Activated naive CD8-positive, alpha-beta T cell treated with anti-CD3 and anti-CD28 coated beads, Interleukin-2, amount 10 ng/mL, durations not matched to agents 7 days and 5 days (primary cell): ENCODE measurements at places on chromosomes 3 and 15. TPM values are rescaled to one million over a fixed set of nuclear protein-coding genes. Genes with fewer than 3 reads are reported as not detected.

Gene CAMP
- total RNA-seq = not detected

Gene HHLA2
- 4.0 TPM for total RNA-seq

Gene ROPN1
- total RNA-seq = not detected

Gene FBXL22
- total RNA-seq = 0.50 TPM

Gene RGMA
- total RNA-seq = not detected

Gene TIGIT
- total RNA-seq = 35.5 TPM

Gene CCDC71
- total RNA-seq = 27.5 TPM

Gene PHC3
- total RNA-seq = 94.9 TPM

DNA sequence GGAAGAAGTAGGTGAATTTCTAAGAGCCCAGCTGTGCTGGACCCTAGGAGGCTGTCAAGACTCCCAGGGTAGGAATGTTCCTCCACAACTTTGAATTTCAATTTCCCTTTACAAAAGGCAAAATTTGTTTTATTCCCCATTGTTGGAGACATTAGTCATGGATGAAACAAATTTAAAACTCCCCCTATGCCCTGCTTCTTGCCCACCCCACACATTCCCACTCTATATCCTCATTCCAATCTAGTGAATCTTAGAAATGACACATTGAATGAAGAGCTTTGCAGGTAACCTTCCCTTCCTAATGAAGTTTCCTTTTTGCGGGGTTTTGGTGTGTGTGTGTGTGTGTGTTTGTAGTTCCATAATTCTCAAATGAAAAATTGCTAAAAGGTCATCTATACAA is 72.6 kb downstream of the CCNL1 start:
- DNase-seq = no peak

- no peak for DNase-seq
Observed at GRCh38 chr3:171556574-171557145, 96.5 kb upstream of the TNIK start.

DNA sequence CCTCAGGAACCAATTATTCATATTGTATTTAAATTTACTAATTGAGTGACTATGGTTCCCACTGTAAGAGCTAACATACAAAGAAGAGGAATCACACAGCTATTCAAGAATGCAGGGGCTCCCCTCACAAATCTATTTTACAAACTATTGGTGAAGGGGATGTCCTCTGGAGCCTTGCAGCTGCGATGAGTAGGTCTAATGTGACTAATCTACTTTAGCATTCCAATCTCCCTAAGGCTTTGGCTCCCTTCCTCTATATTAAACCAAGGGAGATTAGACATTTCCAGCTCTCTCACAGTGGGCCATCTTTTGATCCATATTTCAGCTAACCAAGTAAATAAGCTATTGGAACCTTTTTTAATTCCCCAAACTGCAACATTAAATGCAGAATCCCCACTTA is 514.2 kb upstream of the BCHE start:
- DNase-seq = no peak

GRCh38 chr3:45031531-45031930 is 5.4 kb downstream of the CLEC3B start:
- no peak for DNase-seq

DNA sequence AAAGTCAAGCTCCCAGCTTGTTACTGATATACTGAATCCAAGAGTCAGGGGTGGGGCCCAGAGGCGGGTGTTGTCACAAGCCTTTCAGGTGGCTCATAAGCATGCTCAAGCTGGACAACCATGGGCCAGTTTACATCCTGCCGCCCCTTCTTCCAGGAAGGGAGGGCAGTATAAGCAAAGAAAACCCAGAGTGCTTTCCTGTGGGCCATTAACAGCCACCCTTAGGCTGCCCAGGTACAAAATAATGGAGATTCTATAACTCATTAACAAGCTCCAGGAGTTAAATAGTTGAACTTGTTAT is 183.2 kb downstream of the NTRK3 start:
- DNase-seq = no peak

- DNase-seq = no peak
Observed at GRCh38 chr3:114567771-114568170, 273.9 kb downstream of the TIGIT start.

- no peak for DNase-seq
Observed at GRCh38 chr3:48034000-48034516, 17.8 kb upstream of the MAP4 start.

GRCh38 chr3:124318014-124318413 is 326.1 kb upstream of the ROPN1 start:
- DNase-seq = no peak

GRCh38 chr15:64274341-64274950 is 81.5 kb downstream of the CSNK1G1 start:
- DNase-seq = no peak

DNA sequence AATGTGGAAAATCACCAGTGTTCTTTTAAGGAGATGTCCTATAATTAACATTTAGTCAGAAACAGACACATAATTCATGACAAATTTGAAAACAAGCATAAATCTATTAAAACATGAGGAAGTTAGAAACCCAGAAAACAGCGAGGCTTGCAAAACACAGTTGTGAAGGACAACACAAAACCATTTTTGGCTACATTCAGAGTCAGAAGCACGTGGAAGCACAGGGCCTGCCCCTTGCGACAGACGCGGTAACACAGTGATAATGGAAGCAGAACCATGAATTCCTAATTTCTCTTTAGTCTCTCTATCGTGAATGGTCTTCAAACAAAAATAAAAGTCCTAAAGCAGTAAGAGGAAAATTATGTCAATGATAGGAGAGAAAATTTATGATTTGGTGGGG is 12.2 kb downstream of the NCEH1 start:
- no peak for DNase-seq

DNA sequence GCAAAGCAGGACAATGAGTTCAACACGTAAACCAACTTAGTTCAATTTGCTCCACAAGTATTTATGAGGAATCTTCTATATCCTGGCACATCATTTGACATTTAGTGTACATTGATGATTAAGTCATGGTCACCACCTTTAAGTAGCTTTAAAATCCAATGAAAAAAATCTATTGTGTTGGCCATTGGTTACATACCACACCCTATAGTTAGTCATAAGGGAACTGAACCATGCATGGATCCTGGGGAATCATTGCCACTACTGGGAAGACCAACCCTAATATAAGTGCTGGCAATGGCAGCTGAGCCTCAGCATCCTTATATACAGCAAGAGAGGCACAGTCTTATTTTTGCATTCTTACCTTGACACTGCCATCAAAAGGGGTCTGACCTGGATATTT is 502.5 kb downstream of the MECOM start:
- no peak for DNase-seq

- DNase-seq = no peak
Observed at GRCh38 chr3:4746241-4746958, 232.8 kb upstream of the BHLHE40 start.

DNA sequence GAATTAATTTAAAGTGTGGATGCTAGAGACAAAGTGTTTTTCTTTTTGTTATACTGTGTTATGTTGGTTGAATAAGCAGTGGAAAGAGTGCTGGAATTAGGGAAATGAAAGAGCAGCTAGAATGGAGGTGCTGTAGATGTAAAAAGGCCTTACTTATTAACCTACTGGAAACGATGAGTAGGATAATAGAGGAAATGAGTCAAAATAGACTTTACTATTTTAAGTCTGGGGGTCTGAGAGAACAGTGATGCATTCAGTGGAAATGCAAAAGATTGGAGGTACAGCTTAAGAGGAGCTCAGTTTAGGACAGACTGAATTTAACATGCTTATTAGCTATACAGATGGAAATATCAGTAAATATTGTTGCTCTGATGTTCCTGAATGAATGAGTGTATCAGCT is 674.0 kb downstream of the OTOL1 start:
- DNase-seq = no peak

DNA sequence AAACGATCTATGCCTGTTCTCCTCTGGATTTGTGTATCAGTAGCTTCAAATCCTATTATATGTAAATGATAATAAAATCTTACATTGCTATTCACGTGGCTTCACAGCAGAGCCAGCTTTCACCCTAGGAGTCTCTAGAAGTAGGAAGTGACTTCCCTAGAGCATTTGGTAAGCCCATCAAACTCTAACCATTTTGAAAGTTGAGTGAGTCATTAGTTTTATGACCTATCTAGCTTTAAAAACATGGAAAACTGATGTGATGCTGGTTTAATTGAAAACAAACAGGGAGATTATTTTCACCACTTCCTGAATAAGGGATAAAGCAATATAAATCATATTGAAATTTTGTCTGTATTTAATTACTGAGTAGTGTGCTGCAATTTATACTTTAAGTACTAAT is 275.2 kb downstream of the EPHA6 start:
- DNase-seq = no peak

DNA sequence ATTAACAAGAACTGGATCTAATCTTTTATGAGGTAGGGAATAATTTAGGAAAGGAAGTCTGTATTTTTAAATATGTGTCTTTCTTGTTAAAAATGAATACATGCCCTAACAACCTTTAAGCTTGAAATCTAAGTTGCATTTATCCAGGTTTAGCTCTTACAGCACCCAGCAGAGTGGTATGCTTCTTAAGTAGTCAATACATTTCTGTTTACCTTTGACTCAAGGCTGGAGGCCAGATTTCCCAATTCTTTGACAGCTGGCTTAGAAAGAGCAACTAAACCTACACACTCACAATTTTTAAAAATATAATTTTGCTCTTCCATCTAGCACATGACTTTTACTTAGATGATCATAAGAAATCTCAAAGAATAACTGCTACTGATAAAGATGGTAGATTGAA is 148.9 kb downstream of the DPH6 start:
- DNase-seq = no peak
